ENCODE measurements at places on chromosomes 4 and X. TPM values are rescaled to one million over a fixed set of nuclear protein-coding genes. Genes with fewer than 3 reads are reported as not detected.
A peak's percentile ranks its signal among the peaks of the same experiment; 100 is the strongest.

DNA sequence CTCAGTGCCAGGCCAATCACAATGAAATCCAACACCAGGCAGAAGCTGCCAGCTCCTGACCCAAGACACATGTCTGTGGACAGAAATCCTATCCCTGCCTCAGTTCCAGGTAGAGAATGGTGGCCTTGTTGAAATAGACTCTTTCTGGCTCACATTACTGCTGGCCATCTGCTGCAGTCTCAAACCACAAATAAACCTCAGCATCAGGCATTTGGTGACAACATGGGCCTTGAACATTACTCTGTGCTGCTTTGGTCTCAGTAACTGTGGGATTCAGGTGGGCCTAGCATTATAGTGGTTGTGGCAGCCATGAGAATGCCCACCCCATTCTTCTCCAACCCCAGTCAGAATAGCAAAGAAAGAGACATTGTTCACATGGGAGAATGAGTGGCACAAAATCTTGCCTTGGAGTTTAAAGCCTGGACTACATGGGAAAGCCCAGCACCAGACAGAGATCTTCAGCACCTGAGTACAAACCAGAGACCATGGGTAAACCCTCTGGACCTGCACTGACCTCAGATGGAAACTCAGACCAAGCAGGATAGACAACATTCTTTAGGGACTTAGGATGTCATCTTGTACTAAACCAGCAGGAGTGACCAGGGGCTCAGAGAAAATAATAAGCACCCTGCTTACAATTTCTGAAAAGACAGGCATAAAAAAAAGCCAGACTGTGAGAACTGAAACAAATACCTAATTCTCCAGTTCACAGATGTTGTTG, 50.4 kb upstream of the TRAM1L1 start:
- H3K4me1 ChIP-seq: no peaks in the 10 kb centered on the region
- H3K27me3 ChIP-seq: no peaks in the 10 kb centered on the region
- H3K27ac ChIP-seq: no peak overlapping the region
- H3K36me3 ChIP-seq: no peaks in the 10 kb centered on the region

DNA sequence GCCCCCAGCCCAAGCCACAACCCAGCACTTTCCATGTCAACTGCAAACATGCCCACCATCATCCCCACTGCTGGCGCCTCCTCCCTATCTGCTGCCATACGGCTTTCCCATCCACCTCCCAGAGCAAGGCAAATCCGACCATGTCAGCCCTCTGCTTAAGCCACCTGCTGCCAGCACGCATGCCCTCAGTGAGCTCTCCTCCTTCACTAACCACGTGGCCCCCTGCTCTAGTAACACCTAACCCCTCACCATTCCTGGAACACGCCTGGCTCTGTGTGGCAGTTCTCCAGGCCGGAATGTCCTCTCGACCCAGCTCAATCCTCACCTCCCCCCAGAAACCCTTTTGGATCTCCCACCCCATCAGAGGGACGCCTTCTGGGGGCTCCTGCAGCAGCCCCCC, 17.4 kb downstream of the BCAP31 start:
- no peak for DNase-seq
- no peaks in the 10 kb centered on the region for H3K27me3 ChIP-seq
- no peak overlapping the region for H3K4me3 ChIP-seq
- H3K4me1 ChIP-seq: peaks cover 23% of the 10 kb centered on the region
- H3K36me3 ChIP-seq: peaks cover 48% of the 10 kb centered on the region
- no peak overlapping the region for H3K27ac ChIP-seq

DNA sequence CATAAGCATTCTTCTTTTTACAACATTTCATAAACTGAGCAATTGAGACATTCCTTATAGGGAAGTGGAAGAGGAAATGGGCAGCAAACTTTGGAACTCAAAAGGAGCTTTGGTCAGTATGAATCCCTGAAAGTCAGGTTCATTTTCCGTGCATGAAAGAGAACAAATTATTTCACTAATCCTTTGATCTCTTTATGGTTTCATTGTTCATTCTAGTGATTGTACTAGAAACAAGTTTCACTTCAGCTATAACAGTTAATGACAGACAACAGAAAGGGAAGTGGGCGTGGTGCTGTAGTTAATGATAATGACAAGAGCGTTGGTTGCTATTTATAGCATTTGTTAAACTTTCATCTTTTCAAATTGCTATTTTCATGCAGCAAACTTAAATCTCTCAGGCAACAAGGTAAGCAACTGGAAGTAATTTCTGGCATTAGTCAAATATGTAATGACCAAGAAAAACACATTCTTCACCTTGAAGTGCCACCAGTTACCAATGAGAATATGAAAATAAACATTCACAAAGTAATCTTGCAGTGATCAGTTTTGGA, 98.4 kb downstream of the AREG start:
- no peak overlapping the region for H3K4me3 ChIP-seq
- no peaks in the 10 kb centered on the region for H3K36me3 ChIP-seq
- peak; percentile 90 for DNase-seq
- peak overlapping the region; percentile 60 for H3K27ac ChIP-seq

SPATA4 gene
- 0.09 TPM for polyA plus RNA-seq

EMCN gene
- polyA plus RNA-seq: 8.7 TPM
